ENCODE measurements at places on chromosomes 2 and 18.

DNA sequence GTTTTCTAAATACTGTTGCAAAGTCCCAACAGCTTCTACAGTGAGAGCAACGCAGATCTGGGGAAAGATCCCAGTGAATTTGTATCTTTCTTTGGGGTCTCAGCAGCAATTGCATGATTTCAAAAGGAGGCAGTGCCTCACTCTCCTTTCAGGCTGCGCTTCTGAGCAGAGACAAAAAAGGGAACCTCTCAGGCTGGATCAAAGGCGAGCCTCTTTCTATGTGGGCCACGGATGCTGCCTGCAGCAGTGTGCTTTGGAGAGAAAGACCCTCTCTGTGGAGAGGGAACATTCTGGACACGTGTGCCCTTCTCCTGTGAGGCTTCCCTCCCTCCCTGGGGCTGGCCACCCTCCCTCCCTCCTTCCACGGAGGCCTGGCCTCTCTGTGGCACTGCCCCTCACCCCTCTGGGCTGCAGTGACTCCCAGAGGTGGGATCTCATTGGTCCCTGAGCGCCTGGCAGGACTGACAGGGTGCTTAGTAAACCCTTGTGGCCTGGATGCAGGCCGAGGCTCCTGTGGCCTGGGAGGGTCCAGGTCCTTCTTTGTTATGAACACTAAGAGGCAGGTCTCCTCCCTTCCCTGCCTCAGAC lies 21.6 kb upstream of the PDIA6 start:
- no peak for DNase-seq

DNA sequence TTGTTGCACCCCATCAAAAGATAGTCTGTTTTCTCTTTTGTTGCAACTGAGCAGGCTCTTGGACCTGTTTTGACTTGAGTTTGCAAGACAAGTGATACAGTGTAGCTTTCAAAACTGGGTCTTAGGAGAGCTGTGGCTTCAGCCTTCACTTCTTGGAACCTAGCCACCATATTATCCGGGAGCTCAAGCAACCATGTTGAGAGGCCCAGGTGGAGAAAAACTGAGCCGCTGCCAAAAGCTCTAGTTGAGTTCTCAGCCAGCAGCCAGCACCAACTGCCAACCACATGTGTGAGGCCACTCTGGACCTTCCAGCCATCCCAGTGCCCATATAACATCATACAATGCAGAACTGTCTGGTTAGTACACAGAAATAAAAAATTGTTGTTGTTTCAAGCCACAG lies 5.4 kb downstream of the CACNB4 start:
- no peak for DNase-seq

- no peak for DNase-seq
These were observed 111.9 kb downstream of the DPP4 start for GRCh38 chr2:161962160-161962559.

DNA sequence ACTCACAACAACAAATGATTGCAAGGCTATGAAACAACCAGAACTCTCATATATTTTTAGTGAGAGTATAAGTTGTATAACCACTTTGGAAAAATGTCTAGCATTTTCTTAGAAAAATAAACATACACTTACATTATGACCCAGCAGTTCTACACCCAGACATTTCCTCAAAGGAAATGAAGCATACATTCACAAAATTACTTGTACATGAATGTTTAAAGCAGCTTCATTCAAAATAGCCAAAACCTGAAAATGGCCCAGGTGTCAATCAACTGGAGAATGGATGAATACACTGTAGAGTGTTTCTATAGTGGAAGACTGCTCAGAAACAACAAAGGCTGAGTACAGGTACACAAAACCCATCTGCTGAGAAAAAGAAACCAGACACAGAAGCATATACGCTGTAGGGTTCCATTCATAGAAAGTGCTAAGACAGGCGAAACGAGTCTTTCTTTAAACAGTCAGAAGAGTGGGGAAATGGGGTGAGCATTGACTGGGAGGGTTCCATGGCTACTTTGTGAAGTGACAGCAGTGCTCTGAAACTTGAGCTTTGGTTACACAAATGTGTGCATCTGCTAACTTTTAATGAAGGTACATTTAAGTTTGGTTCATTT lies 799.0 kb downstream of the DCDC2C start:
- DNase-seq, result no peak

DNA sequence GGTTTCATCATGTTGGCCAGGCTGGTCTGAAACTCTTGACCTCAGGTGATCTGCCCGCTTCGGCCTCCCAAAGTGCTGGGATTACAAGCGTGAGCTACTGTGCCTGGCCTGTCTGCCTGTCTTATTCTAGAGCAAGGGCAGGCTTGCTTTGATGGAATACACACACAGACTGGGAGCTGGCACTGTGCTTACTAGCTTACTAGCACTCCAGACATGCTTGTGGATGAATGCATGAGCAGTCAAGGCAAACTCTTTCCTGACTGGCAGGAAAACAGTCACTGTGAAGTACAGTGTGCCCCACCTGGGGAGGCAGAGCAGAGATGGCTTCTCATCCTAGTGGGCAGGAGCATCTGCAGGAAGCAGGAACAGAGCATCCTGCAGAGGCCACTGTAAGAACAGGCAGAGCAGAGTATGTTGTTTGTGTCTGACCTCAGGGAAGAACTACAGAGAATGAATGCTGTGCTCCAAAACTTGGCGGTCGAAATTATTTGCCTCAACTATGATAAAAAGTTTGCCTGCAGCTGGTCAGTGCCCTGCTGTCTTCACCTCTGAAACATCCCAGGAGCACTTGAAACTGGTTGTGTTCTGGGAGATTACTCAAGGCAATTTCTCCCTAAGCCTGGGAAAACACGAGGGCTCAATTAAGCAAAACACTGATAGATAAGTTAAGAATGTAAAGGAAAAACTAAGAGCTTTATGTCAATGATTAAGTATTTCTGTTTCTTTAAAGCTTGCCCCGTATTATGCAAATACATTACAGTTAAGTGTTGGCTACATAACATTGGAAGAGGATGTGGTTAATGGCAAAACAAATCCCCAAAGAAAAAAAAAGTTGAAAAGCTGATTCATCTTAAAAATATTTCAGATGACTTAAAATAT lies 102.4 kb downstream of the VAPA start:
- no peak for DNase-seq

- no peak for DNase-seq
These were observed 149.7 kb downstream of the EN1 start for GRCh38 chr2:118697781-118698180.

DNA sequence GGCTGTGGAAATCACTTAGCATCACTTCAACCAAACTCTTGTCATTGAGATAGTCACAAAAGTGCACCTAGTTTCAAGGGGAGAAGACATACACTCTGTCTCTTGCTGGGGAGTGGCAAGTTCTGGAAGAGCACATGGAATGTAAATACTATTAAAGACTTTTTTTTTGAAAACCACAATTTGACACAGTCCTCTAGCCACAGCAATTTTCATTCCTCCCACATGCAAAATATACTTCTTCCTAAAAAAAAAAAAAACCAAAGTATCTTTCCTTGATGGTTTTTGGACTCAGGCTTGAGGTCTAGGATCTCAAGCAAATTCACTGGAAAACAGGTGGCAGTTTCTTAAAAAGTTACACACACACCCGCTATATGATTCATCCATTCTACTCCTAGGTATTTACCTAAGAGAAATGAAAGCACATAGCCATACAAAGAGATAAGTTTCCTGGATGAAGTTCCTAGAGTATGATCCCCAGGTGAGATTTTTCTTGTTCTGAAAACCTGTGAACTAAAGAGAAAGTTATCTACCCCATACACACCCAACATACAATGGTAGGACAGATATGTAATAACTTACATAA lies 295.8 kb downstream of the SP3 start:
- no peak for DNase-seq

GRCh38 chr18:34921811-34922385 lies 119.3 kb upstream of the MAPRE2 start:
- DNase-seq, result no peak

GRCh38 chr2:32474381-32474780 lies 117.6 kb downstream of the BIRC6 start:
- no peak for DNase-seq

DNA sequence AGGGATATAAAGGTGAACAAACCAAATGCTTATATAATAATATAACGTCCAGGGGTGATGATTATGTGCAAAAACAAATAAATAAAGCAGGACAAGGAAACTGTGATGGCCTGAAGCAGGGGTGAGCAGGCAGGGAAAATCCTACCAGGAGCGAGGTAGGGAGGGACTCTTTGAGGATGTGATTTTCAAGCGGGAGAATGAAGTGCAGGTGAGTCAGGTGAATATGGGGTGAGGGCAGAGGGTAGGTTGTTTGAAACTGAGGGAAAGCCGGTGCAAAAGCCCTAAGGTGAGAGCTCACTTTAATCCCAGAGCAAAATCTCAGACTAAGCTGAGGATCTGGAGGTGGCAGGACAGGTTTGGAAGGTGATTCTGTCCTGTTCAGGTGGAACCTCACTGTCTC lies 40.7 kb downstream of the CYP26B1 start:
- DNase-seq, result no peak

GRCh38 chr2:9170458-9171130 lies 36.0 kb upstream of the ASAP2 start:
- no peak for DNase-seq
